Common myeloid progenitor, CD34-positive (primary cell): ENCODE measurements at places on chromosomes 4 and X.
A peak's percentile ranks its signal among the peaks of the same experiment; 100 is the strongest.

DNA sequence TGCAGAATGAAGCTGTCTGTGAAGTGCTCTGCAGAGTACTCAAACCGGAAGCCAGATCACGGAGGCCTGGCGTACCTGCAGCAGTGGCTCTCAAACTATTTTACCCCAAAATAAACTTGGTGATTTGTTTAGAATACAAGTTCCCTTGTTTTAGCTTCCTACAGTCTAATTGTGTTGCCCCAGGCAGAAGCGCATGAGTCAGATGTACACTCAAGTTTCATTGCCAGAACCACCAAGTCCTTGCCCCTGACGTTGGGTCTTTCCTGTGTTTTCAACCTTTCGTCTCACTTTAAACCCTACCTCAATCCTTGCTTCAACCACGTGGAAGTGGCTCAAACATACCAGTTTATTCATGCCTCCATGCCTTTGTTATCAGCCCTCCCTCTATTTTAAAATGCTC lies 66.2 kb upstream of the SLC7A11 start:
- DNase-seq, result no peak

DNA sequence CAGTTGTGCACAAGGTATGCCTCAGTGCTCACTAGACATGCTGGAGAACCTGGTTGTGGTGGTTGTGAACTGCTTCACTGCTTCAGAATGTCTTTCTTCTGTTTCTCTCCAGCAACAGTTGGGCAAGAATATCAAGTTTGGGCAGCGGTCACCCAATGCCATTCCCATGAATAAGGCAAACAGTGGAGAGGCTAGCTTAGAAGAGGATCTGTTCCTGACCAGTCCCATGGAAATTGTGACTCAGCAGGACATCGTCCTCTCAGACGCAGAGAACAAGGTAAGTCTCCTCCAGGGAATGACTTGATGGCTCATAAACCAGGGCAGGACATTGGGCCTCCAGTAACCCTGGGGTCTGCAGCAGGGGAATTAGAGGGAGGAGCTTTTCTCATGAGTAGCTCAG lies 79.9 kb downstream of the AASDH start:
- DNase-seq, result no peak

- DNase-seq, result no peak
Measured at GRCh38 chrX:135984791-135985156, 461 bp upstream of the SLC9A6 start.

- DNase-seq, result no peak
Measured at GRCh38 chr4:117575850-117576249, 458.4 kb upstream of the NDST3 start.

DNA sequence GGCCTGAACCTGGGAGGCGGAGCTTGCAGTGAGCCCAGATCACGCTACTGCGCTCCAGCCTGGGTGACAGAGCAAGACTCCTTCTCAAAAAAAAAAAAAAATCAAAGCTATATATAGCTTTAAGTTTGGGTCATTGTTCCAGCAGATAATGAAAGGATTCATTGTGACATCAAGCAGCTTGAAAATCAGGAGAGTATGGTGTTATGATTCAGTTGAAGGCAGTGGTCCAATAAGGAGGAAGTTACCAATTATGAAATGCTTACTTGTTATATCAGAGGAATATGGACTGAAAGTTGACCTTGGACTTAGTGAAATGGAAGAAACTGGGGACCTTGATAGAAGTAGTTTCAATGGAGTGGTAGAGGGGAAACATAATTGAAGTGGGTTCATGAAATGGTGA lies 140.4 kb upstream of the MAD2L1 start:
- no peak for DNase-seq

GRCh38 chrX:57918750-57919436 lies 8.6 kb upstream of the ZXDA start:
- DNase-seq, result peak; percentile 56

- DNase-seq, result no peak
Measured at GRCh38 chr4:85358831-85359230, 116.1 kb upstream of the ARHGAP24 start.

- DNase-seq, result no peak
Measured at GRCh38 chr4:124738994-124739393, 26.5 kb upstream of the ANKRD50 start.

DNA sequence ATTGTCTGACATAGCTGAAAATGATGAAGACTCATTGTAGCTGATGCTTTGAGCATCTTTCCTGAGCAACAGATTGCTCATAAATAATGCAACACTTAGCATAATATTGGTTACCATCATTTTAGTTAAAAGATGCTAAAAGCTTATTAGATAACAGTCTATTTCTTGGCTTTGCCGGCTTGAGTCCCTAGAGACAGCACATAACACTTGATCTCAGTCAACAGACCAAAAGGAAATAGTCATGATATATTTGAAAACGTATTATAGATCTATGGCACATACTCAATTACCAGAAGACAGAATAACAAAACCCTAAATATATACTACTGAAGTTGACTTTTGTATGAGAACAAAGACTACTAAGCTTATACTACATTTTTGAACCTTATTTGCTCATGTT lies 846.7 kb upstream of the EPHA5 start:
- no peak for DNase-seq

GRCh38 chr4:185370268-185370949 lies 25.3 kb downstream of the LRP2BP start:
- no peak for DNase-seq
